SJSA1 (cell line): ENCODE measurements at places on chromosomes 12 and 14.
A peak's percentile ranks its signal among the peaks of the same experiment; 100 is the strongest.

- no peak for DNase-seq
Measured at GRCh38 chr12:105279460-105280056, 43.6 kb upstream of the APPL2 start.

DNA sequence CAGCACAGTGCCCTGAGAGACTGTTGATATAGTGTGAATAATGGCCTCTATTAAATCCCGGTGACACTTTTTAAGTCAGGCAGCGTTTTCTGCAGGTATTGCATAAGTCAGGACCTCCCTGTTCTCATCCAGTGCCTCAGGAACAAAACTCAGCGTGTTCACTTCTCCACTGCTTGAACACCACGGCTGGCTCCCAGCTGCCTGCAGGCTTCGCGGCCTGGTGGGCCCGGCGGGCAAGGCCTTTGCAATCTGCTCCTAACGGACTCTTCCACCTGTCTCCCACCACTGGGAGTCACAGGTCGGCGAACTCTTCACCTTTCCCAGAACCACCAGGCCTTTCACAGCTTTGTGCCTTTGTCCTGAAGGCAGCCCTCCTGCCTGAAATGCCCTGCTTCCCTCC, 18.7 kb downstream of the RFX4 start:
- no peak for DNase-seq

GRCh38 chr14:95046711-95047681, 110.3 kb downstream of the DICER1 start:
- peak; percentile 45 for DNase-seq

DNA sequence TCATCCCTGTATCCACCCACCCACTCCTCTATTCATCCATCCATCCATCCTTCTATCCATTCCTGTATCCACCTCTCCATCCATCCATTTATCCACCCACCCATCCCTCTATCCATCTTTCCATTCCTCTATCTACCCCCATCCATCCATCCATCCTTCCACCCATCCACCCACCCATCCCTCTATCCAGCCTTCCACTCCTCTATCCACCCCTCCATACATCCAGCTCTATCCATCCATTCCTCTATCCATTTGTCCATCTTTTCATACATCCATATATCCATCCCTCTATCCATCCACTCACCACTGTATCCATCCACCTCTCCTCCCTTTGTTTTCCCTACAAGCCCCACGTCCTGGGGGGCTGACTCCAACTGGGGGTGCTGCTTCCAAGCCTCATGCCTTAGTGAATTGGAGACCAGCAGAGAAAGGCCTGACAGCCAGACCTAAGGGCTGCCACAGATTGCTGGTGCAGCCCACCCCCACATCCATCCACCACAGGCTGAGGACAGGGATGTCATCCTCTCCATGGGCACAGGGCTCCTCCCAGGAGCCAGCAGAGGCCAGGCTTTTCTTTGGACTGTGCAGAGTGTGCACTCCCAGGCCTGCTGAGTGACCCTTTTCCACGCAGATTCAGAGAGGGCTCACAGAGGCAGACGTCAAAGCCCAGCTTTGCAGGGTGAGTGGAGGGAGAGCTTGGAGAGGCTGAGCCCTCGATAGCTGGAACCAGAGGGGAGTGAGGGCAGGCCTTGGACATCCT, 18.9 kb upstream of the GPR132 start:
- DNase-seq, result no peak

- DNase-seq, result no peak
Measured at GRCh38 chr14:61369454-61369810, 48.1 kb downstream of the PRKCH start.

DNA sequence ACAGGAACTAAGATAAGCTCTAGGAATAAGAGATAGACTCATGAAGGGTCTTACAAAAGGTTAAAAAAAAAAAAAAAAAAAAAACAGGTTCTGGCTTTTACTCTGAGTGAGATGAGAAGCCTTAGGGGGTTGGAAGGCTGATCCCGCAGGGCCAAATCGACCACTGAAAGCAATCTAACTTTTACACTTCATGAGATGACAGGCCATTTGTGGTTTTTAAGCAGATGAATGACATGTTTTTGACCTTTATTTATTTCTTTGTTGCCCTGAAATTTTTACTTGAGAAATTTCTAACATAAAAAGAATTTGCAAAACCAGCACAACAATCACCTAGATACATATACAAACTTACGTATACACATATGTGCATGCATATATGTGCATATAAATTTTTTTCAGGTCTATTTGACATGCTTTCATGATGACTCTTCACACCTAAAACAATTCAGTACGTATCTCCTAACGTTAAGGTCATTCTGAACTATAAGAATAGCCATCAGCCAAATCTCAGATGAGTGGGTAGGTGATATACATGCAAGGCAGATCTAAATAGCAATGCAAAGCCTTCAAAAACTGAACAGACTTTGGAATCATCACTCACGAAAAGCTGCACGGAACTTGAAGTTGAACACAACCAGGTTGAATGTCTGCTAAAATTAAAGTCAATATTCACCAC, 87.0 kb downstream of the R3HDM2 start:
- no peak for DNase-seq

- DNase-seq, result peak; percentile 67
Measured at GRCh38 chr12:62698701-62699101, 232.1 kb downstream of the MON2 start.

GRCh38 chr12:109606320-109607028, 32.9 kb downstream of the MVK start:
- no peak for DNase-seq

DNA sequence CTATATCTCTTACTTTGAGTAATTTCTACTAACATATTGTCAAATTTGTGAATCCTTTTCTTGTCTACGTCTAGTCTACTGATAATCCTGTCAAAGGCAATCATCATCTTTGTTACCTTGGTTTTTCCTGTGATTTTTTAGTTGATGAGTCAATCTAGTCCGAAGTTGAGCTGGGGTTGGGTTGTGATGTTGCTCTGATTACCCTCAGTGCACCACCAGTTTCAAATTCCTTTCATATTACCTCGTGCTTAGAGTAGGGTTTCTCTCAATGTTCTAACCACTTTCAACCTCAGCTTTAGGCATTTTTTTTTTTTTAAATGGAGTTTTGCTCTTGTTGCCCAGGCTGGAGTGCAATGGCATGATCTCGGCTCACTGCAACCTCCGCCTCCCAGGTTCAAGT, 186.8 kb downstream of the BTG1 start:
- DNase-seq, result peak; percentile 25

GRCh38 chr12:15469356-15469755, 147.0 kb downstream of the PTPRO start:
- DNase-seq, result no peak

GRCh38 chr14:71198687-71199086, 291.4 kb downstream of the PCNX1 start:
- no peak for DNase-seq

GRCh38 chr12:15853877-15854276, 28.3 kb upstream of the STRAP start:
- no peak for DNase-seq

DNA sequence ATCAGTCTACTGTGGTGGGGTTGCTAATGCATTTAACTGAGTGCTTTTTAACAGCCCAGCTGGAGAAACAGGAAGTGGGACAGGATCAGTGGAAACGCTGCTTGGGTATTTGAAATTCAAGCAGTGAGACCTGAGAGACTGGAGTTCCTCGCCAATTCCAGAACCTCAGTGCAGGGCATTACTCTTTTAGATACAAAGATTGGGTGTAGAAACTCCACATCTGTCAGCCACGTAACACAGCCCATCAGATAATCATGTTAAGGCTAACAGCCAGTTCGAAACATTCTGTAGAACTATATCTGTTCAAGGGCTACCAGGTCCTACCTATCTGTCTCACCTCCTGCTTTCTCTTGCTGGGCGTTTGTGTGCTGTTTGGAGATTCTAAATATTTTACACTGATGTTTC, 45.5 kb downstream of the RAD52 start:
- DNase-seq, result no peak

GRCh38 chr12:122942637-122943036, 23.6 kb downstream of the ABCB9 start:
- DNase-seq, result peak; percentile 59

DNA sequence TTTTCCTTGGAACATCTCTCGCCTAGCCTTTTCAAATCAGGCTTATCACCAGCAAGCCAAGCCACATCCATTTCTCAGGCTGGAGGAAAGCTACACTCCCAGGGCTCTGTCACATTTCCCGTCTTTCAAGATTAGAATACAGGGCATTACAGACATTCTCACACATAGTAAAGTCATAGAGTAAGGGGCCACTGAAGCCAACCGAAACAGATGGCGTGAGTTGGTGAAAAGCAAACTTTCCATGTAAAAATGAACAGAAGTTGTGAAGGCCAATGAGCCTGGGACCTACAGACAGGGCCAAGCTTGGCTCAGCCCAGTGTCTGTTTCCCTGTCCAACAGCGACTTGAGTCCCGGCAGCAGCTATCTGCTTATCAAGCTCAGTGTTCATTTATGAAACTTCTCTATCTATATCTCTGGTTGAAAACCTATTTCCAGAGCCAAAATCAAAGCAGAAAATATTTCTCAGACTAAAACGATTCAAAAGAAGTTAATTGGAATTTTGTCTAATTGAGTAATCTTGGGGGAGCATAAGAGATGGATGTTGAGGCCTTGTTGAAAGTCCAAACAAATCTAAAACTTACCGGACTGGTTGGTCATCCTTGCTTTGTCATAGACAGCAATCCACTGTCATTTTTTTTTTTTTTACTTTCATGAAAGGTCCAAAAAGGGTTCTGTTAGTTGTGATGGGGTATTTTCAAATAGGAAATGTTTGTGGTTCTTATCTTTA, 105.6 kb downstream of the DAAM1 start:
- DNase-seq, result no peak

DNA sequence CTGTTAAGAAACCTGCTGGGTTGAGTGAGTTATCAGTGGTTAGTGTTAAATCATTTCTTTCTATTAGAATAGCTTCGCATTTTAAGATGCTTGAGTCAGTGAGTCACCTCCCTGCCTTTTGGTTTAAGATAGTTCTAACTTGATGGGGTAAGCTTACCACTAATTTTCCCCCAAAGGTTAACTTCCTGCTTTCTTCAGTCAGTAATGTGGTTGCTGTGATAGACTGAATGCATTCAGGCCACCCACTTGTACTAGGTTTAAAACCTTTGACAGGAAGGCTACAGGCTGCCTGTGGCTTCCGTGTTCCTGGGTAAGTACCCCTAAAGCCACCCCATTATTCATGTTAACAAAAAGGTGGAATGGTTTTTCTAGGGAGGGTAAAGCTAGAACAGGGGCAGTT, 25.3 kb downstream of the CLEC2A start:
- DNase-seq, result no peak

GRCh38 chr14:90577661-90578282, 180.9 kb downstream of the CALM1 start:
- DNase-seq, result no peak

- DNase-seq, result no peak
Measured at GRCh38 chr12:49017891-49018260, 700 bp downstream of the PRKAG1 start.

DNA sequence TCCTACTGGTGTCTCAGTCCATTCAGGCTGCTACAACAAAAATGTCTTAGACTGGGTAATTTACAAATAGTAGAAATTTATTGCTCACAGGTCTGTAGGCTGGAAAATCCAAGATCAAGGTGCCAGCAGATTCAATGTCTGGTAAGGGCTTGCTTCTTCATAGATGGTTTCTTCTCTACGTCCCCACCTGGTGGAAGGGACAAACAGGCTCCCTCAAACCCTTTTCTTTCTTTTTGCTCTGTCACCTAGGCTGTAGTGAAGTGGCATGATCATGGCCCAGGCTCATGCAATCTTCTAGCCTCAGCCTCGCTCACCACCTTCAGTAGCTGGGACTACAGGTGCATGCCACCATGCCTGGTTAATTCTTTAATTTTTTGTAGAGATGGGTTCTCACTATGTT, 106.8 kb upstream of the RPH3A start:
- DNase-seq, result no peak

GRCh38 chr14:67060546-67060945, 128.7 kb upstream of the GARIN2 start:
- no peak for DNase-seq

- DNase-seq, result no peak
Measured at GRCh38 chr14:60753264-60754119, 18.9 kb downstream of the MNAT1 start.

- DNase-seq, result peak; percentile 72
Measured at GRCh38 chr14:58078068-58078467, 73.9 kb downstream of the ARMH4 start.

- DNase-seq, result no peak
Measured at GRCh38 chr14:104005489-104005888, 63.2 kb upstream of the RD3L start.

- DNase-seq, result no peak
Measured at GRCh38 chr14:50083467-50084337, 32.7 kb downstream of the VCPKMT start.
